ENCODE measurements at places on chromosomes 7 and 10.

GRCh38 chr10:60427148-60427547, 37.5 kb upstream of the ANK3 start:
- DNase-seq, result no peak

- peak; percentile 95 for DNase-seq
Observed at GRCh38 chr10:121154846-121155245, 303.7 kb downstream of the WDR11 start.

- DNase-seq, result no peak
Observed at GRCh38 chr10:24453404-24453830, 244.5 kb downstream of the KIAA1217 start.

- DNase-seq, result no peak
Observed at GRCh38 chr7:148436135-148436534, 154.4 kb upstream of the C7orf33 start.

DNA sequence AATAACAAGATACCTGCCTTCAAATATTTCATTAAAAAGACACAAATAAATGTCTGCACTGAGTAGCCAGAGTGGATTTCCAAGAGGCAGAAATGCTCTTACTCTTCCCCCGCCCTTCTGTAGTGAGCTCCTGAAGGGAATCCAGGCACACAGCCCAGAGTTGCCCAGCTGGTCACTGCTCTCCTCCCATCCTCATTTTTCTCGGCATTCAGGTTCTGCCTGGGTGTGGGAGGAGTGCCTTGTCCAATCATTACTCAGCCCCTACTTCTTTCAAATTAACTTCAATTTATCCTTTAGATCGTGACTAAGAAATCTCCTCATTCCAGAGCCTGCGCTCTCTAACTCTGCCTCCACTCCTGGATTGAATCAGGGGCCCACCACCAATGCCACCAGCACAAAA, 12.2 kb downstream of the CCDC6 start:
- DNase-seq, result peak; percentile 77

DNA sequence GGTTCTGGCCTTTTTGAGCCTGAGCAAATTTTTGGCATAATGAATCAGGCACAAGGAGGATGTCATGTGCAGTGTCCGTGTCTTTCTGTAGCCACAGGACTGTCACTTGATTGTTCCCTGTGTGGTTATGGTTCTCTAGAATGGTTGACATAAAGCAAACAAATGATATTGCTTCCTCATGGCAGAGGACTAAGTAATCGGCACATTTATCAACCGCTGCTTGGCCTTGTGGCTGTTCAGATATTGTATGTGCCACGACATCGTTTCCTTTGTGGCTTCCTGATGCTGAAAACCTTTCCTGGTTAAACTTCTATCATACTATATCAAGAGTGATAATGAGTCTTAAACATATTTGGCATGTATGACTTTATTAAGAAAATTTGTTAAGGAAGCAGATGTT, 598.8 kb downstream of the SUGCT start:
- no peak for DNase-seq

- DNase-seq, result no peak
Observed at GRCh38 chr10:119658274-119658673, 7.1 kb downstream of the BAG3 start.

DNA sequence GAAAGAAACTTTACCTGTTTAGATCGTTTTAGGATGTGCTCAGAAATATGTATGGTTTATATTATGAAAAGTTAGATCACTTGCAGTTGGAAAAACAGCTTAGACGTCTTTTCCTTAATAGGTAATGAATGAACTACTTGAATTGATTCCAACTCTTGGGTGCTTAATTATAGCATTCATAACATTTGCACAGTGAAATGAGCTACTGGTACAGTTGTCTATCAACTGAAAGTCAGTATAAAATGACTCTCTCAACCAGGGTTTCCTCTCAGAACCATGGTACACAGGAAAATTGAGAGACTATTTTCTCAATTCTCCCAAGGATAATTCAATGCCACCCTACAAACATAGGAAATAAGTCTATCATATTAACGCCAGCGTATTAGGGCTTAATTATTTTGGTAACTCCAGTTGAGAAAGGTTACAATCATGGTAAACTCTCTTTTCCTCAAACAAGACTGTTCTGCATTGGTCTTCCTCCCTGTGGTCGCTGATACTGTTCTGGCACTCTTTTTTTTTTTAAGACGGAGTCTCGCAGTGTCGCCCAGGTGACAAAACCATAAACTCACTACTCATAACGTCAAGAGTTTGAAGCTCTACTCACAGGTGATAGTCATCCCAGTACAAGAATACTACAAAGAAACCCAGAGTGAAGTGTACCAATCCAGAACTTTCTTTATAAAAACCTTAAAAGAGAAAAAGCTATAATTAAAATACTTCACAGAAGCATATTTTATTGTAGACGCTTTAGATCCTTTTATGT, 2.0 kb downstream of the ANLN start:
- DNase-seq, result no peak

DNA sequence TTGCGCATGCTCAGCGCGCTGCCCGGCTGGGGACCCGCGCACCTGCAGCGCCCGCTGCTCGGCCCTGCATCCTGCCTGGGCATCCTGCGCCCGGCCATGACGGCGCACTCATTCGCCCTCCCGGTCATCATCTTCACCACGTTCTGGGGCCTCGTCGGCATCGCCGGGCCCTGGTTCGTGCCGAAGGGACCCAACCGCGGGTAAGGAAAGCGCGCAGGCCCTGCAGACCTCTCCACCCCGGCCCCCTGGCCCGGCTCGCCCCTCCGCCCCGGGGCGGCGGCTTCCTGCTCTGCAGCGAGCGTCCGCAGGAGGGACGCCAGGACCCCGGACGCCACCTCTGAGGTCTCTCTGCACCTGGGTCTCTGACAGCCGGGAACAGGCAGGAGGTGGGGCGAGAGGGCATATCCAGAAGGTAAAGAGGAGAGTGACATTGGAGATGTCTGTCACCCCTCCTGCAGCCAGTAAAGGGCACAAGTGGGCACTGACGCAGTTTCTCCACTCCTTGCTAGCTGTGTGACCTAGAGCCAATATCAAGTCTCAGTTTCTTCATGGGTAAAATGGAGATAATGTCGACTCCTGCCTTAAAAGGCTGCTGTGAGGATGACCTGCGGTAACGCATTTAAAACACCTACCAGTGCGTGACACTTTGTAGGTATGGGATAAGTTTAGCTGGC, 338 bp downstream of the ATP6V0E2 start:
- no peak for DNase-seq

DNA sequence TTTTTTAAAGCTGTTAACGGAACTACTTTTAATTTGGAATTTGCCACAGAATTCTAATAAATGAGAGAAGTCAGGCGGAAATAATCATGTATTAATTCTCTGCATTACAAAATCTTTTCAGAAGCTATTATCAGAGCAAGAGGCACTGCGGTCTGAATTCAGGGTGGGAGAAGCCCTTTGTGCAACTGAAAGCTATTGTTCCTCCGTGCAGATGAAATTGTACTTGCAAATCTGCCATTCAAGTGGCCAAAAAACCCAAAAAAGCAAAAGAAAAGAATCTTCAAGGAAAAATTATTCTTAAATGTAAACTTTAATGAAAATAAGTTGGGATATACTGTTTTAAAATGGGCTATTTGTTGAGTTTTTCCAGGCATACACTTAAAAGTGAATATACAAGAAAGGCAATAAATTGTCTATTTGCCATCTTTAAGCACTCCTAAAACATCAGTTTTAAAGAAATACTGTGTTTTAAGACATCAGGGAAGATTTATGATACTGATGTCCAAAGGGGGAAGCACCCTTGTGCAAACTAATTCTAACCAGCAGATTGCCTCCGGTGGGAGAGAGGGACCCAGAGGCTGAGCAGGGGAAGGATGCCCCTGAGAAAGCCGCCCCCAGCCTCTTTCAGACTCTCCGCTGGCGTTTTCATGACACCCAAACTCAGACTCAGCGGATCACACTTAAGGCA, 351.2 kb downstream of the DNAJB6 start:
- no peak for DNase-seq

- DNase-seq, result no peak
Observed at GRCh38 chr7:158819571-158820203, 9.6 kb downstream of the ESYT2 start.
